ENCODE measurements at places on chromosomes 13 and 19.

DNA sequence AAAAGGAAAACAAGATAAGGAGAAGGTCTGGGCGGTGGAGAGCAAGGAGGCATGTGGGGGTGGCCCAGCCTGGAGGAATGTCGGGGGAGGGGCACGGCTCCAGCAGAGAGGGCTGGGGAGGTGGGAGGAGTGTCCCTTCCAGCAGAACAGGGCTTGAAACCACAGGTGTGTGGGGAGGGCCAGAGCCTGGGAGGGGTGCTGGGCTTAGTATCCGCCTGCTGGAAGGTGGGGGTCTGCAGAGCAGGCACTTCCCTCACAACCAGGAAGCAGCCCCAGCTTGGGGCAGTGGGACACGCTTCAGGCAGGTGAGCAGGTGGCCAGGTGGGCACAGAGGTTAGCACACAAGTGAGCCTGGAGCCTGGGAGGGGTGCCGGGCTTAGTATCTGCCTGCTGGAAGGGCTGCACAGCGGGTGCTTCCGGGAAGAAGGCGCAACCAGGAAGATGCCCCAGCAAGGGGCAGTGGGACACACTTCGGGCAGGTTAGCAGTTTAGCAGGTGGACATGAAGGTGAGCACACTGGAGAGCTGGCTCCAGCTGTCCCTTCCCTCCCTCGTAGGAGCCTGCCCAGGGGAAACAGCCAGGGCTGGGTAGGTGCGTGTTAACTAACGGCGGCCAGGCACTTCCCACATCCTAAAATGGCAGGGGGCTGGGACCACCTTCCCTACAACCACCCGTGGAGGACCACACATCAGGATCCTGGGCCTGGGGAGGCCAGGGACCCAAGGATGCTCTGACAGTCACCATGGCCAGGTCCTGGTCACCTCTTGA is 3.0 kb downstream of the GAS6 start:
- peak; percentile 80 for DNase-seq

GRCh38 chr13:80012251-80012650 is 328.7 kb downstream of the SPRY2 start:
- no peak for DNase-seq

DNA sequence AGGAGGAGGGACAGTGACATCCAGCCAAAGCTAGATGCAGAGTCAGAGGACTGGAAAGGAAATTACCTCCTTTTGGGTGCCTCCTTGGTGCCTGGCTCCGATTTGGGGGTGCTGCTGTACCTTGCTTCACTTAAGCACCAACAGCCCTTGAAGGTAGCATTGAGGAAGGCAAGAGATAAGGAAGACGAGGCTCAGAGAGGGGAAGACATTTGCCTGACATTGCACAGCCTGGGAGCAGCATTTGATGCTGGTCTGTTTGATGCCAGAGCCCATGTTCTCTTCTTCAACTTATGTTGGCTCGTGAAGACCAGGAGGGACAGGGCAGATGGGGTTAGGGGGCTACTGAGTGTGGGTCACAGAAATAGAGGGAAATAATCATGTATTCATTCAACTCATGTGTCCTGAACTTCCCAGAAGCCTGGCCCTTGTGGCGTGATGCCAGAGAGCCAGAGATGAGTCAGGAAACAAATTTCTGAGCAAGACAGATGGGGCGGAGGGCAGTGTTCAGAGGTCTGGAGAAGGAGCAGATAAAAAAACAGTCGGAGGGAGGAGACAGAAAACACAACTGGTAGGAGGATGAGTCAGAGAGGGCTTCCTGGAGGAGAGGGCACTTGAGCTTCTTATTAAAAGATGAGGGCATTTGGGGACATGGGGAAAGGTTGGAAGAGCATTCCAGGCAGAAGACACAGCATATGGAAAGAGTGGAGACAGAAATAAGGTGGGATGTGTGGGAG is 3.0 kb upstream of the C19orf81 start:
- DNase-seq: no peak

DNA sequence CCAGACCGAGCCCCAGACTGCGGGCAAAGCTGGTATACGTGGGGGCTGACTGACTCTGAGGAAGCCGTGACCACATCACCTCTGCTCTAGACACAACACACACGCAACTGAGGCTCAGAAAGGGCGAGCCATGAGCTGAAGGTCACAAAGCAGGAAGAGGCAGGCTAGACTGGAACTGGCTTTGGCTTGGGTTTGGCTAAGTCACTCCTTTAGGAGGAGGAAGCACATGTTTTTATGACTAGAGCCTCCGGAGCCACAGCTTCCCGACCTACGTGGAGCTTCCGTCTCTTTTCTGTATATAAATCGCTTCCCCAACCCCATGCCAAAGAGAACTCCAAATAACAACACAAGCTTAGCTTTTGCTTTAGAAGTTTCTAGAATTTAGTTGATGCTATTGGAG is 48.0 kb downstream of the RFX2 start:
- no peak for DNase-seq

DNA sequence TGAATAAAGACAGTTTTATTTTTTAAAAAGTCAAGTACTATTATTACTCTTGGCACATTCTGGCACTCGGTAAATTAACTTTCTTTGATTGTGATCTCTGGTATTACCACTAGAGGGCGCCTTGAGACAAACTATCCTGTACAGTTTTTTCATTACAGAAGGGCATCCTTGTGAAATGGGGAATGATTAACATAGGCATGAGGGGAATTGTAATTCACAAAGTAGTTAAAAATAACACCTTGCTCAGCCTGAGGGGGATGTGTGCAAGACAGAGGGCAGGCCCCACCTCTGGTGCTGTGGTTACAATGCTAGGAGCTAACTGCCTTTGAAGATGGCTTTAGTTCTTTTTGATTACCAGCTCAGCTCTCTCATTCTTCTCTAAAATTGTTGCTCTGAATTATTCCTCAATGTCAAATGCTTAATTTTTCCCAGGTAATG is 24.2 kb upstream of the C1QTNF9B start:
- peak; percentile 53 for DNase-seq

- no peak for DNase-seq
Measured at GRCh38 chr13:77061362-77061761, 34.4 kb upstream of the FBXL3 start.

DNA sequence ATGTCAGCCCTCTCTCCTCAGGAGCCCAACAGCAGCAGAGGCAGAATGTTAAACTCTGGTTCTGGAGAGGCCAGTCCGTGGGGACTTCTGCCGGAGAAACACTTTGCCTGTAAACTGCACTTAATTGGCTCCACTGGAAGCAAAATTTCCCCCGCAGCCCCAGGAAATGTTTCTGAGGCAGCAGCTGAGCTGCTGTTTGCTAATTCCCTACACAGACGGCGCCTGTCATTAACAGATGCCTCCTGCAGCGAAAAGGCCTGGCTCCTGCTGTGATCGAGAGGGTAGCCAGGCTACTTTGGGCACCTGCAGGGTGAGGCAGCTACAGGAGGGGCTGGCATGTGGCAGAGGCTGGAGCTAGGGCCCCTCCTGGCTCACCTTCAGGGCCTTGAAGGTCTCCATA is 5.2 kb upstream of the TM6SF2 start:
- no peak for DNase-seq

GRCh38 chr13:75165543-75166230 is 316.3 kb downstream of the TBC1D4 start:
- no peak for DNase-seq

DNA sequence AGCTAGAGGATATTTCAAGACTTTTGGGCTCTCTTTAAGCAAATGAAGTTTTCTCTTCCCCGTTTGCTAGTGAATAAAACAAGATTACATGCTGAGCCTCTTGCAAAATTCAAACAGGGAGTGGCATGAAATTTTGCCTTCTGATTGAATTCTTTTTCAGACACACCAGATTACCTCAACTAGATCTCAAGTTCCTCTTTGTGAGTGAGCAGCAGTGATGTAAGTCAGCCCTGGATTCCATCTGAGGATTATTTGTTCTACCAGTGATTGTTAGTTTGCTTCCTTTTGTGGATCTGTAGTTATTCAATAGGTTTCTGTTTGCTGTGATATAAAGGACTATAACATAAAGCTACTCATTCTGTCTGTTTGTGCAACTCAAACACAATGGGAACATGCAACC is 407.7 kb downstream of the LMO7 start:
- no peak for DNase-seq

- DNase-seq: no peak
Measured at GRCh38 chr13:38386421-38386820, 36.8 kb downstream of the UFM1 start.

DNA sequence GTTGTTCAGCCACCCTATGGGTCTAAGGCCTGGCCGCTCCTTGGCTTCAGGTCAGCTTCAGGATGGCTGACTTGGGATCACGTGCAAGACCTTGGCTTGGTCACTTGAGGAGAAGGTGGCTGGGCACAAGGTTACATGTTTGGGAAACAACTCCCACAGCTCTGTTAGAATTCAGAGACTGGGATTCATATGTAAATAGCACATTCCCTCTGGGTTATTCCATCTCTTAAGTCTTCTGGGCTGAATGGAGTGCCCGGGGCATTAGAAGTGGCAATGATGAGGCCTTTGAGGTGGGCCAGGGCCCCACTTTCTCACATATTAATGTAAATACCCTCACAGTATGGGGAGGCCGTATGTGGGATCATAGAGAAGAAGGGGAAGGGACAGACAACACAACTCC is 150.9 kb downstream of the EFNB2 start:
- no peak for DNase-seq

- no peak for DNase-seq
Measured at GRCh38 chr13:98775844-98776598, 23.5 kb upstream of the SLC15A1 start.

DNA sequence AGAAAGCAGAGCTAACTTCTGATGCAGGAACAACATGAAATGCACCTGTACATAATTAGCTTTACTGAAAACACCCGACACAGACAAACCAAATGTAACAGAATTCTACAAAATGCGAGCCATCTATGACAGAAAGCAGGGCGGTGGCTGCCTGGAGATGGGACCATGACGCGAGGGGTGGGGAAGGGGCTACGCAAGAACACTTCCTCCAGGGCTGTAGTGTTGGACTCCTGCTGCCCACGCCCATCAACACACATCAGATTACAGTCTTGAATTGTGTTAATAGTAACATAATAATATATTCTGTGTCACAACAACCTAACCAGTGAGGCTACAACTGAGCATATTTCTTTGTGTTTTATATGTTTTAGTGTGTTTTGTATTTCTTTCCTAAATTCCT is 103.2 kb downstream of the SPACA7 start:
- DNase-seq: no peak

DNA sequence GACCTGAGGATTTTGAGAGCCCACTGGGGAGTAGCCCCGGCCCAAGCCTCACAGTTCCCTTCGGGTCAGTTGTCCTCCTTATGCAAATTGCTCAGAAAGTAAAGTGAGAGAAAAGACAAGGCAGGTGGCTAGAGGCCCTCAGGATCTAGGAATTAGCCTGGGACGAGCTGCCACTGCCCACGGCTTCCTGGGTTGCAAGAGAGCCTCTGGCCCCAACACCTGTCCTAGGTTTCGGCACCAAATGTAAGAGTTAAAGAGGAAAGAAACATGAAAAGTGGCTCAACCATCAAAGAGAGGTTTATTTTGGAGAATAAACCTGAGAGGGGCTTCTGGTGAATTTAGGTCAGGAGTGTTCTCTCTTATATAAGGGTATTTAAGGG is 25.6 kb downstream of the TMEM255B start:
- DNase-seq: no peak

GRCh38 chr19:54162241-54162805 is 2.8 kb upstream of the LENG1 start:
- peak; percentile 87 for DNase-seq

GRCh38 chr19:16069813-16070365 is 6.4 kb upstream of the TPM4 start:
- no peak for DNase-seq

- DNase-seq: no peak
Measured at GRCh38 chr13:43134868-43135267, 111.5 kb downstream of the DNAJC15 start.

GRCh38 chr19:2600914-2601870 is 101.3 kb downstream of the GNG7 start:
- no peak for DNase-seq

DNA sequence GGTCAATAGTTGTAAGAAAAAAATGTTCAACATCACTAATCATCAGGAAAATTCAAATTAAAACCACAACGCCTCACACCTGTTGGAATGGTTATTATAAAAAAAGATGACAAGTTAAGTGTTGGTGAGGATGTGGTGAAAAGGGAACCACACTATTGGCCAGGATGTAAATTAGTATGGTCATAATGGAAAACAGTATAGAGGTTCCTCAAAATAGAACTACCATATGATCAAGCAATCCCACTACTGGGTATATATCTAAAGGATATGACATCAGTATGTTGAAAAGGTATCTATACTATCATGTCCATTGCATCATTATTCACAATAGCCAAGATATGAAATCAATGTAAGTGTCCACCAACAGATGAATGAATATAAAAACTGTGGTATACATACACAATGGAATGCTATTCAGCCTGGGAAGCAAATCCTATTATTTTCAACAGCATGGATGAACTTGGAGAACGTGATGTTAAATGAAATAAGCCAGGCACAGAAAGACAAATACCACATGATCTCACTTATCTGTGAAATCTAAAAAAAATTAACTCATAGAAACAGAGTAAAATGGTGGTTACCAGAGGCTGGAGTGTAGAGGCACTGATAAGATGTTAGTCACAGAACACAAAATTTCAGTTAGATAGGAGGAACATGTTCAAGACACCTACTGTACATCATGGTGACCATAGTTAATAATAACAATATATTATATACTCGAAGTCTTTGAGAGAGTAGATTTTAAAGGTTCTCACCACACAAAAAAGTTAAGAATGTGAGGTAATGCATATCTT is 56.6 kb downstream of the TBC1D4 start:
- no peak for DNase-seq

- peak; percentile 16 for DNase-seq
Measured at GRCh38 chr19:33393286-33394005, 19.9 kb downstream of the CEBPG start.

GRCh38 chr13:52808842-52809219 is 39.6 kb downstream of the PCDH8 start:
- no peak for DNase-seq
